Cardiac muscle cell (in vitro differentiated cells and primary cell): ENCODE measurements at places on chromosomes 4 and X. TPM values are rescaled to one million over a fixed set of nuclear protein-coding genes. Genes with fewer than 3 reads are reported as not detected.

The GPC3 gene
- 275 and 323 TPM in 2 replicates for polyA plus RNA-seq

The ATP7A gene
- 5.4 and 6.1 TPM in 2 replicates for polyA plus RNA-seq

The SLC49A3 gene
- 0.47 and 2.3 TPM in 2 replicates for polyA plus RNA-seq

The MAGED4 gene
- polyA plus RNA-seq: 25.0 and 29.7 TPM in 2 replicates

The TNIP2 gene
- 32.7 and 48.3 TPM in 2 replicates for polyA plus RNA-seq

The CYSLTR1 gene
- polyA plus RNA-seq: 0.09 TPM in 1 of 2 replicates, not detected in the other

The RPL39 gene
- 735 and 894 TPM in 2 replicates for polyA plus RNA-seq

The BMP3 gene
- 0.02 TPM in 1 of 2 replicates, not detected in the other for polyA plus RNA-seq

The EFHC2 gene
- 3.8 and 7.7 TPM in 2 replicates for polyA plus RNA-seq

The HERC6 gene
- 7.7 and 11.6 TPM in 2 replicates for polyA plus RNA-seq

The SOWAHD gene
- 1.2 and 1.5 TPM in 2 replicates for polyA plus RNA-seq

The NDNF gene
- polyA plus RNA-seq: 2.6 and 9.3 TPM in 2 replicates

The CITED1 gene
- 1.0 TPM in 1 of 2 replicates, not detected in the other for polyA plus RNA-seq

The BEND4 gene
- polyA plus RNA-seq: 0.44 TPM in 2 replicates

The HOPX gene
- polyA plus RNA-seq: 1.4 and 2.6 TPM in 2 replicates

The SLC30A9 gene
- 62.2 and 73.9 TPM in 2 replicates for polyA plus RNA-seq

- no peak for DNase-seq
These were observed 30.8 kb upstream of the CXCL8 start for GRCh38 chr4:73709451-73710033.

GRCh38 chr4:77651820-77652219 lies 46.2 kb downstream of the CXCL13 start:
- DNase-seq: no peak

GRCh38 chr4:48266781-48267180 lies 2.9 kb downstream of the TEC start:
- DNase-seq: no peak

DNA sequence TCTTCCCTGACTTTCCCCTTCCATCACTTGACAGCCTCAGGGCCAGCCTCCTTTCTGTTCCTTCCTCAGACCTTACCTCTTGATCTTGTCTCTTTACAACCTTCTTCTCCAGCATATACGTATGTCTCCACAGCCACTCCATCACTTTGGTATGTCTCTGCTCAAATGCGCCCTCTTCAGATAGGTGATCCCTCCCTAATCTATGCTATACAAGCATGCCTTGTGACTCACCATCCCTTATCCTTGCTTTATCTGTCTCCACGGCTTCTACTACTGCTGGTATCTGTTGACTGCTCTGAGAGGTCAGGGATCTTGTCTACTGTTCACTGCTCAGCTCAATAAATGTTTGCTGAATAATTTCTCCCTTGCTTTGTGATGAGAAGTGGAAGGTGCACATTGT lies 9.0 kb downstream of the ARAP2 start:
- no peak for DNase-seq

- no peak for DNase-seq
These were observed 96.5 kb downstream of the HDAC8 start for GRCh38 chrX:72475952-72476668.

GRCh38 chrX:134658760-134659023 lies 421 bp upstream of the PLAC1 start:
- no peak for DNase-seq

- DNase-seq: no peak
These were observed 116.0 kb downstream of the APBB2 start for GRCh38 chr4:41098093-41099048.

GRCh38 chr4:73741750-73742489 lies 1.6 kb downstream of the CXCL8 start:
- DNase-seq: no peak

DNA sequence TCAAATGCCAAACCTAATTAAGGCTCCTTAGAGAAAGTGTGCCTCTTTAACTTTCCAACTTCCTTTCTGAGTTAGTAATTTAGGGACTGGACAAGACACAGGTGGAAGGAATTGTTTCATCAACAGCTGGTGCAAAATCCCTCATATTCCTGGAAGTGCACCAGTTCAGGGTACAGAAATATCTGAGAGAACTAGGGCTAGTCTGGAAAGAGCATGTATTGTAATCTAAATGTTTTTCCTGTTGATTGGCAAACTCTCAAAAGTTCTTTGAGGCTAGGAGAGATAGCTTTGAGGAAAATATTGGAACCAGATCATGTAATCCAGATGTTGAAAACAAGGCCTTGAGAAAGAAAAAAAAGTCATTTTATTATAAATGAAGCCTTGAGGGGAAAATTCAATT lies 98.1 kb upstream of the C1GALT1C1 start:
- no peak for DNase-seq

DNA sequence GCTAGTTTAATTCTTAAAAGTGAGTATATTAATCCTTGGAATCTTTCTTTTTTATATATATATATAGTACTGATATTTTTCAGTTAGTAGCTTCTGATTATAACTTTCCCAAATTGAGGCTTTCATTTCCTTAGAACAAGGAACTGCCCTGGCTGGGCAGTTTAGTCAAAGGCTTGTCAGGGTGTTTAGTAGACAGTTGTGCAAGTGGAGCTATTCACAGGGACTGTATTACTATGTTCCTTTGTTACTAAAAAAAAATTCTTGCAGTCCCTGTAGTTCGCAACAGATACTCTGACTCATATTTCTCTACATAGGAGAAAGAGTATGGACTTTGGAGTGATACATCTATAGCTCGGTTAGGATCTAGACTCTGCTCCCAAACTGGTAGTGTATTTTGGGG lies 20.8 kb downstream of the USO1 start:
- DNase-seq: peak; percentile 24

GRCh38 chrX:118524344-118524743 lies 28.7 kb downstream of the DOCK11 start:
- DNase-seq: no peak

DNA sequence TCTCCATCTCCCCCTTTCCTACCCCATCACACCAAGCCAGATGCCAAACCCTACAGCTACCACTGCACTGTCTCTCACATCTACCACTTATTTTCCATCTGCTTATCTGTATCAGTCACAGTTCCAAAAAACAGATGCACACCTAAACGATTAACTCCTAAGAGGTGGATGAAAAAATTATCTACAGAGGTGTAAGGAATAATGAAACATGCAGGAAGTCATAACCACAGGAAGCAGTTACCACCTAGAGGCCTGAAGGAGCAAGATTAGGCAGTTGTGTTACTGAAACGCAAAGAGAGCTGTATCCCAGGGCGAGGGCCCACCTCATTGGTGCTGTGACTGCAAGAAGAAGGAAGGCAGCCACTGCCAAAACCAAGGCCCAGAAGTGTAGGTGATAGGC lies 87.8 kb upstream of the FAM241A start:
- DNase-seq: no peak

DNA sequence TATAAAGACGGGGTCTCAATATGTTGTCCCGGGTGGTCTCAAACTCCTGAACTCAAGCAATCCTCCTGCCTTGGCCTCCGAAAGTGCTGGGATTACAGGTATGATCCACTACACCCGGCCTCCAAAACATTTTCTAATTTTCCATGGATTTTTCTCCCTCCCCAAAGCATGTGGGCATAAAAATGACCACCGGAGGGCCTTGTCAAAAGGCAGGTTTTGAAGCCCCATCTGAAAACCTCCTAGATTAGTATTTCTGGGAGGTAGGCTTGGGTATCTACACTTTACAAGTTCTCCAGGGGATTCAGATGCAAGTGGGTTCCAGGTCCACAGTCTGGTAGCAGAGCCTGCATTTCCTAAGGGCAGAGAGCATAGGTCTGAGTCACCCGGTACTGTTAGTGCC lies 1.4 kb upstream of the GPR173 start:
- DNase-seq: no peak

DNA sequence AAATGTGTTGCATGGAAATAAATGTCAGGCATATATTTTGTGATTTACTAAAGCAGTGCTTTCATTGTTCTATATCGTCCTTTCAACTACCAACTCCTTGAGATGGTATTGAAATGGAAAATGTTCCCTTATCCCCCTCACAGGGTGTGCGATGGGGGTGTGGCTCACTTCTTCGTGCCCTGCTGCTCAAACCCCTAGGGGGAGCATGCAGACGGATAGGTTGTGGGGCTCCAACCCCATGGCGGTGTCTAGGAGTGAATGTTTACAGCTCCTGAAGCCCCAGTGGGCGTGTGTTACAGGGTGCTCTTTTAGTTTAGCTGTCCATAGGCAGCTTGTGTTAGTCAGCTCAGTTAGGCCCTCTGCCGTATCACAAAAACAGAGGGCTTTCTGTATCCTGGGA lies 287.7 kb upstream of the EMCN start:
- DNase-seq: no peak

GRCh38 chr4:81211956-81212355 lies 3.1 kb downstream of the PRKG2 start:
- DNase-seq: no peak

- no peak for DNase-seq
These were observed 29.8 kb upstream of the H2AZ1 start for GRCh38 chr4:99979872-99980271.

DNA sequence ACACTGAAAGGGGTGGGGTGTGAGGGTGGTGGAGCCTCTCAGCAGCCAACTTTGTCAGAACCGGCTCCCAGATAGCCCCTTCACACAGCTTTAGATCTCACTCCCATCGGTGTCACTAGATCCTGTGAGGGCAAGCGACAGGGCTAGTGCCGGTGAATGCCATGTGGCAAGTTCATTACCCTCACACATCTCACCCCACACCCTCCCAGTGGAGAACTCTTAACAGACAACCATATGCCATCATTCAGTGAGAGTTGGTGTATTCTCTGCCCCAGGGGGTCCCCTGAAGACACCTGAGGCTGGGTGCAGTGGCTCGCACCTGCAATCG lies 15.3 kb downstream of the SEPTIN6 start:
- no peak for DNase-seq

GRCh38 chr4:147136310-147136709 lies 190.6 kb upstream of the TTC29 start:
- DNase-seq: no peak

DNA sequence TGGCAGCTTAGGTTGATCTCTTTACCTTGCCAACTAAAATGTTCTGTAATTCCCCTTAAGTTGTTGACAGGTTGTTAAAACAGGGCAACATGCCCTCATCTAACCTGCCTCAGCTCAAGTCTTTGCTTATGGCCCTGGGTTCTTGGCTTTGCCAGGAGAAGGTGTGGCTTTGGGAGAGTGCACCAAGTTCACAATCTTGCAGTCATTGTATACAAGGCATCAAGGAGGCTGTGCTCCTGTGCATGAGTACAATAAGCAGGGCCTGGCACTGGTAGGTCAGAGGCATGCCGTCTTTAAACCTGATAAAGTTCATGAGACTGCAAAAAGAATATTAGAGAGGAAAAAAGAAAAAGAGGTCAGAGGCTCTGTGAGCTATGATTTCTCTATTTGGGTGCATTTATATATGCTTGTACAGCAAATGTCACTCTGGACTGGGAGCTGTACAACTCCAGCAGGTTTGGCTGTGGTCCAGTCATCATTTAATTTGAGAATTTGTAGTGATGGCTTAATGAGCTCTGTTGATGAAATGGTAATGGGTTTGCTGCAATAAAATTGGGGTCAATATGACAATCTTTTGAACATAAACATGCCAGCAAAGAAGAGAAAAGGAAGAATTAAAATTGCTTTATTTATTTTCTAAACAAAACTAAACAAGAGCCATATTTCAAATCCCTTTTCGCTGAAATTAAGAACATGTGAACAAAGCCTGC lies 30.3 kb downstream of the AREG start:
- no peak for DNase-seq

- peak; percentile 22 for DNase-seq
These were observed 72.3 kb upstream of the TNMD start for GRCh38 chrX:100512471-100512870.

- no peak for DNase-seq
These were observed 43.5 kb downstream of the MAMLD1 start for GRCh38 chrX:150406596-150406995.

- DNase-seq: peak; percentile 1
These were observed 494.1 kb downstream of the GABRG1 start for GRCh38 chr4:45629717-45630116.

DNA sequence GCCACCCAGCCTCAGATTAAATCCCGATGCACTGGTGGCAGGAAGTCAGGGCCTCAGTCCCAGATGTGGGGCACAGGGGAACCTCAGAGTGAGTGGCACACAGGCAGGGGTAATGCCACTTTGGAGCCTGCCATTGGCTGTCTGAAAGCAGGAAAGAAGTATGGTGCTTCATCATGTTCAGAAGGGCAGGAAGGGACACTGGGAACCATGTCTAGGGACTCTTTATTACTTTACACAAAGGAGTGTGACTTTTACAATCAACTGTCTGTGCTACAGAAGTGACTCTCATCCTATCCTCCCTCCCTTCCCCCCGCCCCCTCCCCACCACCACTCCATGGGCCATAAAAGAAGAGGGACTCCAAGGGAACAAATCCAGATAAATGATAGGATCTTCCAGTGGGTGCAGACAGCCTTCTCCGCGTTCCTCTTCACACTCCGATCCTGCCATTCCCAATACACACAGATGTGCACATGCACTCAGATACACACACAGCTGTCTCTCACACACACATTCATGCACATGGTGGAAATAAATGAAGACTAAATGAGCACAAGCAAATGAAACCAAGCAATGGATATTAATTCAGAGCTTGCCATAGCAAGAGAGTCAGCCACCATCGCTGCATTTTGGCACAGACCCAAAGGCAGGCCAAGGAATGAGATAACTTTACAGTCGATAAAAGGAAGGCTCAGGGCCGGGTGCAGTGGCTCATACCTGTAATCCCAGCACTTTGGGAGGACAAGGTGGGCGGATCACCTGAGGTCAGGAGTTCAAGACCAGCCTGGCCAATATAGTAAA lies 2.5 kb upstream of the TMEM154 start:
- peak; percentile 33 for DNase-seq

GRCh38 chr4:106670976-106671375 lies 302.4 kb upstream of the GIMD1 start:
- DNase-seq: no peak

- DNase-seq: no peak
These were observed 56.3 kb downstream of the CCDC149 start for GRCh38 chr4:24856586-24856985.

DNA sequence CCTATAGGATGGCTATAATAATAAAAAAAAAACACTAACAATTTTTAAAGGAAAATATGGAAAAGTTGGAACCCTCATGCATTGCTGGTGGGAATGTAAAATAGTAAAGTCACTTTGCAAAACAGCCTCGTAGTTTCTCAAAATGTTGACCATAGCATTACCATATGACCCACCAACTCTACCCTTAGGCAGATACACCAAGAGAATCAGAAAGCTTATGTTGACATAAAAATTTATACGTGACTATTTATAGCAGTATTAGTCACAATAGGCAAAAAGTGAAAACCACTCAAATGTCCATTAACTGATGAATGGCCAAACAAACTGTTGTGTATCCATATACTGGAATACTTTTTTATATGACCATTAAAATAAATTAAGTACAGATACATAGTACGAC lies 19.8 kb upstream of the FAM241A start:
- no peak for DNase-seq

- no peak for DNase-seq
These were observed 9.2 kb upstream of the BMP3 start for GRCh38 chr4:81021142-81021944.

GRCh38 chr4:8589823-8590545 lies 2.6 kb upstream of the CPZ start:
- no peak for DNase-seq
